Activated T-helper 2 cell treated with anti-CD3 and anti-CD28 coated beads, Interferon-gamma antibody, Interleukin-2, Interleukin-4, amounts not matched to agents 10 μg/mL and 5 μg/mL and 100 μg/mL, durations not matched to agents 14 hours and 24 hours and 36 hours (primary cell): ENCODE measurements at places on chromosomes 7 and 10. TPM values are rescaled to one million over a fixed set of nuclear protein-coding genes. Genes with fewer than 3 reads are reported as not detected.

The HECW1 gene
- total RNA-seq: not detected in 2 replicates

The PRSS58 gene
- not detected in 2 replicates for total RNA-seq

The EGFR gene
- total RNA-seq: not detected in 2 replicates

The SPDYE6 gene
- not detected in 2 replicates for total RNA-seq

The BHLHA15 gene
- 0.41 and 0.80 TPM in 2 replicates for total RNA-seq

The MAGI2 gene
- total RNA-seq: 0.11 and 0.21 TPM in 2 replicates

The CRYGN gene
- not detected in 2 replicates for total RNA-seq

The CUEDC2 gene
- 60.7 and 67.5 TPM in 2 replicates for total RNA-seq

The FFAR4 gene
- not detected in 2 replicates for total RNA-seq

The PNLIPRP2 gene
- not detected in 2 replicates for total RNA-seq

The WEE2 gene
- 0.05 TPM in 1 of 2 replicates, not detected in the other for total RNA-seq

The KDM7A gene
- 10.4 and 12.5 TPM in 2 replicates for total RNA-seq

The EIF5AL1 gene
- 0.23 and 0.32 TPM in 2 replicates for total RNA-seq

The HOXA1 gene
- 0.11 and 0.16 TPM in 2 replicates for total RNA-seq

The HOXA7 gene
- not detected in 2 replicates for total RNA-seq

The RNLS gene
- 1.6 and 2.4 TPM in 2 replicates for total RNA-seq

The BMS1 gene
- total RNA-seq: 31.8 and 32.8 TPM in 2 replicates

The BTBD16 gene
- not detected in 2 replicates for total RNA-seq

The NKX2-3 gene
- total RNA-seq: not detected in 2 replicates

The CRPPA gene
- total RNA-seq: 1.3 and 1.4 TPM in 2 replicates

The TAC1 gene
- total RNA-seq: 1.8 and 2.0 TPM in 2 replicates

The PYROXD2 gene
- total RNA-seq: 2.8 and 4.0 TPM in 2 replicates

The H2BK1 gene
- total RNA-seq: not detected in 2 replicates

The HK1 gene
- total RNA-seq: 197 TPM in 2 replicates

The DUS4L gene
- total RNA-seq: 10.8 and 12.8 TPM in 2 replicates

The FAM24B gene
- 15.6 and 16.0 TPM in 2 replicates for total RNA-seq

The FAM25C gene
- not detected in 2 replicates for total RNA-seq

The PRTFDC1 gene
- total RNA-seq: 0.11 and 0.25 TPM in 2 replicates

The RET gene
- 0.21 and 0.59 TPM in 2 replicates for total RNA-seq

The PLAU gene
- 1.7 and 1.8 TPM in 2 replicates for total RNA-seq

The EBLN1 gene
- not detected in 2 replicates for total RNA-seq

The SEPHS1 gene
- 58.8 and 61.9 TPM in 2 replicates for total RNA-seq

The ZNF853 gene
- 0.23 TPM in 2 replicates for total RNA-seq
